ENCODE measurements at places on chromosomes 7 and 10.

- no peak for DNase-seq
Observed at GRCh38 chr10:119292968-119293760, 85.8 kb downstream of the GRK5 start.

DNA sequence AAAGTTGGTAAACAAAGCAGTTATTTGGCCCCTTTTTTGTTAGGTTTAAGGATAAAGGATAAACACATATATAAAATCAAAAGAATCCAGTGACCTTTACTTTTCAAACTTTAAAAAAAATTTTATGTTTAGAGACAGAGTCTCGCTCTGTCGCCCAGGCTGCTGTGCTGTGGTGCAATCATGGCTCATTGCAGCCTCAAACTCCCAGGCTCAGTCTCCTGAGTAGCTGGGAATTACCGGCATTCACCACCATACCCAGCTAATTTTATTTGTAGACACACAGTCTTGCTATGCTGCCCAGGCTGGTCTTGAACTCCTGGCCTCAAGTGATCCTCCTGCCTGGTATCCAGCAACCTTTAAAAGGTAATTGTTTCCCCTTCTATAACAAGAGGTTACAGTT is 31.3 kb downstream of the GNA12 start:
- DNase-seq: no peak

DNA sequence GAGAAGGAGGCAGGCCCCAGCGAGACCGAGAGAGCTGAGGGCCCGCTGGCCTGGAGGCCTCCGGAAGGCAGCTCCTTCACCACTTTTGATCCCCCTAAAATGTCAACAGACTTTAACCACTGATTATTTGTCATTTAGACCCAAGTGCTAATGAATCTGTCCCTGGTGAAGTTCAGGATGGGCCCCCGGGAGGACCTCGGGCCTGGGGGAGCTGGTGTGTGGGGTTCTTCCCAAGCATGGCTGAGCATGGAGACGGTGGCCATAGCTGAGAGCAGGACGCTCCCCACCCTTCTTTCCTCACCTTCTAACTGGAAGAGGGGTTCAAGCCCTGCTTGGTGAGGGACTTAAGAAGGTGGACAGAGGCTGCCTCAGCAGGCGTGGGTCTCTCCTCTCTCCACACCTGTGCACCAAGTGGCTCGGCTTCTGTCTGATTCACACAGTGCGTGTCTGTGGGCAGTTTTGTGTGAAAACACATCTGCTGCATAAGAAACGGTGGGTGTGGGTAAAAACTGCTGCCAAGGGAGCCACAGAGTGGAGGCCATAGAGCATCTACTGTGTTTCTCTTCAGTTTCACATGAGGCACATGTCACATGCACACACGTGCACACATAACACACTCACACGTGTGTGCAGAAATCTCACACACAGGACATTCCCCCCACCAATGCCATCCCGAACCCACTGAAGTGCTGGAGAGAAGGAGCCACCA is 53.5 kb upstream of the VIPR2 start:
- DNase-seq: no peak

GRCh38 chr10:79387974-79388850 is 40.9 kb downstream of the PPIF start:
- DNase-seq: no peak

DNA sequence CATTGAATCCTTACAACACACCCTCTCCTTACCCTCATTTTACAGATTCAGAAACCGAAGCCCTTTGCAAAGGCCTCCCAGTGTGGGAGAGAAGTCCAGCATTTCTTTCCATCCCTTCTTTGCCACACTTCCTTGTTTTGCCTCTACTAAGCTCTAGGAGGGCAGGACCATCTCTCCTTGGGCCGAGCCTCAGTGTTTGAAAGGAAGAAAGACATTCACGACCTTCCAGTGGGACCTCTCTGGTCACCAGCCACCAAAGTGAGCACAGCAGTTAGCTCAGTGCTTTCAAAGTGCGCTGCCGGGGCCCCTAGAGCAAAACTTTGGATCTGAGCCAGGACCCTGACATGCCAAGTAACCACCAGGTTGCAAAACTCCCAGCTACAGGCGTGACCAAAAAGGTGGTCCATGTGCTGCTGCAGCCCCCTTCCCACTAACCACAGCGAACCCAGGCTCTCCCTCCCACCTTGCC is 12.4 kb downstream of the CTBP2 start:
- no peak for DNase-seq

DNA sequence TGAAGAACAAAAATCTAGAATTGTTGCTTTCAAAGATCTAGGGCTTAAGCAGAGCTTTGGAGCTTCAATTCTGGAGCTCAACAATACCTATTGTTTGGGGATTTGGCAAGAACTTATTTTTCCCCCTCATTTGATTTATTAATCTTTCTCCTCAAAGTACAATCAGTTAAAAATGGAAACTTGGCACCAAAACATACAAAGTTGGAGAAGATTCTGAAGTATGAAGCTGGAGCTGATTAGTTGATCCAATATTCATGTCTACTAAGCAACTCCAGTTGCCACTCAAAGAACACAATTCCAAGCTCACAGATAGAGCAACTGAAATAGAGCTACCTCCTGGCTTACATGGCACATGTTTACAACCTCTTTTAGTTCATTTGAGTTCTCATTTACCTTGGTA is 3.8 kb downstream of the FAM13C start:
- DNase-seq: no peak

- no peak for DNase-seq
Observed at GRCh38 chr7:101565601-101566209, 63.4 kb downstream of the MYL10 start.

GRCh38 chr7:74032191-74032490 is 4.2 kb downstream of the ELN start:
- DNase-seq: no peak

GRCh38 chr7:9023675-9024294 is 590.4 kb downstream of the NXPH1 start:
- DNase-seq: no peak

- DNase-seq: no peak
Observed at GRCh38 chr10:70493660-70494234, 15.2 kb downstream of the PALD1 start.

DNA sequence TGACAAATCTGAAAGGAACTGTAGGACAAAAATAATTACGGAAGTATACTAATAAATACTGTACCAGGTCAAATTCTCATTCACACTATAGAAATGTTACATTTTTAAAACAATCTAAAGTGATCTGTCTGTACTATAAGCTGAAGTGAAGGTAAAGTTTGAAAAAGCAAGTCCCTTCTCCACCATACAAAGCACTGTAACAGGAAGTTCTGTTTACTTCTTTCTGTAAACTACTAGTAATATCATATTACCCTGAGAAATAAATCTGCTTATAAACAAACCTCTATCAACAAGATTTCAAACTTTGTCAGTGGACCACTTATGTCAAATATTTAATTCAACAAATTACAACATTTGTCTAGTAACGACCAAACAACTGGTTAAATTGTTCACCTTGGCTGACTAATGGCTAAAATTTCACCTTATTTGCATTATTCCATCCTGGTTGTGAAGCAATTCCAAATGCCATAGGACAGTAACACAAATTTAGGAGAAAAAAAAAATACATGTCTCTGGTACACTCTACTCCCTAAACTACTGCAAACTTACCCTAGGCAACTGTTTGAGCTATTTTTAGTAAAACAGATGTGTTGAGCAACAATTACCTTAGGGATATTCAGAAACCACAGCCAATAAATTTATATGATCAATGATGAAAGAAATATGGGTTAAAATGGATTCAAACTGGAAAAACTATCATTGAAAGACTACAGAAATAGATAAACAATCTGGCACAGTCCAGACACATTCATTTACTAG is 126.0 kb downstream of the NRBF2 start:
- DNase-seq: no peak

DNA sequence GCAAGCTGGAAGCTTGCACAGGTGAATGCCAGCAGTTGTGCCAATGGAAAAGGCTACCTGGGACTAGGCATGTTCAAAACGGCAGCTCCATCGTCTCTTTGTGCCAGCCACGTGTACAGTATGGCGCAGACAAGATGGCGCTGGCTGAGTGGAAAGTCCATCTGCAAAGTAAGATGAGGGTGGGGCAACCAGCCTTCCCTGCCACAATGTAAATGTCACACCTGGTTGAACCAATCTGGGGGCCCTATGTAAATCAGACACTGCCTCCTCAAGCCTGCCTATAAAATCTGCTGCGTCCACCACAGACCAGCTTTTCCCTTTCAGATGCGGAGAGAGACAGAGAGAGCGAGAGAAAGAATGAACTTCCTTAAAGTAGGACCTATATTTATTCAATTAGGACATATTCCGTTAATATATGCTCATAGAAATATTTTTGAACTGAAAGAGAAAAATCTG is 18.5 kb upstream of the C7orf33 start:
- DNase-seq: no peak

GRCh38 chr10:79047584-79047874 is 21.2 kb upstream of the ZMIZ1 start:
- no peak for DNase-seq

DNA sequence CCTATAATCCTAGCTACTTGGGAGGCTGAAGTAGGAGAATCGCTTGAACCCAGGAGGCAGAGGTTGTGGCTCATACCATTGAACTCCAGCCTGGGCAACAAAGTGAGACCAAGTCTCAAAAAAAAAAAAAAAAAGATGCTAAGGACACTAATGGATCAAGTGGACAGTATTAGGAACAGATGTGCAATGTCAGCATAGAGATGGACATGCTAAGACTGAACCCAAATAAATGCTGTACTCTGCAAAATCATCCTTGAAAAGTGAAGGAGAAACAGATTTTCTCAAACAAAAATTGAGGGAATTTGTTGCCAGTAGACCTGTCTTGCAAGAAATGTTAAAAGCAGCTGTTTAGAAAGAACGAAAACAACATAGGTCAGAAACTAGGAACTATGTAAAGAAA is 194.5 kb downstream of the USP6NL start:
- DNase-seq: no peak

- no peak for DNase-seq
Observed at GRCh38 chr10:43863859-43864591, 215.3 kb upstream of the ZNF32 start.

GRCh38 chr7:117248829-117249228 is 74.0 kb downstream of the WNT2 start:
- no peak for DNase-seq

DNA sequence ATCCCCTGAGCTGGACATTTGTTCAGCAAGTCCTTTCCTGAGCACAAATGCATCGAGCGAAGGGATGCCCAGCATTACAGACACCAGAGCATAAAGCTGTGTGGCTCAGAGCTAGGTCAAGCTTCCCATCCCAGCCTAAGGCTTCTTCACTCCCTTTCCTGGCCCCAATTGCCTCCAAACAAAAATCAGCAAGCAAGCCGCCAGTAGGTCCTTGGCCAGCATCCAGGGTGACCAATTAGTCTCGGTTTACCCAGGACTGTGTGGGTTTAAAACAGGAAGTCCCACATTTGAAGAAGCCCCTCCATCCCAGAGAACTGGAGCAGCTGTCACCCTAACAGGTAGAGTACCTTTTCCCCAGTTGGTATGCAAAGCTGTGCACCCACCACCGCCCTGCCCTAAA is 51.2 kb downstream of the PRKAG2 start:
- no peak for DNase-seq

DNA sequence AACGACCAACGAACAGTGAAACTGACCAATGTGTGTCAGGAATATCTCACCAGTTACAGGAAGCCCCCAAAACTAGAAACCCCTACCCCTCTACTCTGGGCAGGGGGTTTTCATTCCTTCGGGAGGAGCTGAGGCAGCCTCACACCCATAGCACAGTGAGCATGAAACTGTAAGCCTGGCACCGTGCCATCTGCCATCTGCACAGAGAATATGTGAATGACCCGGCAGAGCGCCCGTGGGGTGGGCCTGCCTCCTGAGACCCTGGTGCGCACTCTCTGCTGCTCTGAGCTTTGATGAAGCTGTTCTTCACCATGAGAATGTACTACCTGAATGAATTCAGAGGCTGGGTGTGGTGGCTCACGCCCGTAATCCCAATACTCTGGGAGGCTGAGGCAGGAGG is 27.1 kb downstream of the DAGLB start:
- no peak for DNase-seq

- DNase-seq: no peak
Observed at GRCh38 chr7:70040051-70040450, 441.8 kb downstream of the AUTS2 start.
